ENCODE measurements at places on chromosomes 2 and 18.

- DNase-seq, result no peak
Measured at GRCh38 chr2:56040189-56040588, 116.6 kb upstream of the EFEMP1 start.

DNA sequence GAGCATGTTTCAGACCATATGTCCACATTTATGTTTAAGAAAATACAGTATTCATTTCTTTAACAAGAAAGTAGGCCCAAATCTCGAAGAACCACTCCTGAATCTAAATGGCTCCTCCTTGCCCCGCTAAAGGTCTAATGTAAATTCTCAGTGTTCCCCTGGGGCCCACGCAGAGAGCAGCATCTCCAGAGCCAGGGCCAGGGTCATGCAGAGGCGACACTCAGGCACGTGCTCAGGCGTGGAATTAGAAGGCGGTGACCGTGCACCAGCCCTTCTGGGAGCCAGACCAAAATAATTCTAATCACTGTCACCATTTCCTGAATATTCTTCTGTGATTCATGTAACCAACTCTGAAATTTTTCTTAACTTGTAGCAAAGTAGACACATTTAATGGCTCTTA, 68.3 kb upstream of the MYT1L start:
- no peak for DNase-seq

DNA sequence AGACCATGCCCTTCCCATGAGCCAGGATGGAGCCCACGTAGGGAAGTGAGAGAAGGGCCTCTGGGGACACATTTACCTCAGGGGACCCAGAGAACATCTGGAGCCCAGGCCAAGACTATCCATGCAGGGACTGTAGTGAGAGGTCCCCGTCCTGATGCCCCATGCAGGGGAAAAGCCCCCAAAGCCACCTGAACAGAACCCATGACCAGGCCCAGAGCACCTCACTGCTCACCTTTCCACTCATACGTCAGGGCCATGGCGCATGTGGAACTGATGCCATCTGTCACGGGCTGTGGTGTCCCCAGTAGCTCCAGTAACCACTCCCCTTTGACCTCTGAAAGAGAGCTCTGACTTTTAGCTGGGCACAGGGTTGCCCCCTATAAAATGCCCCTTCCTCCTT, 106.5 kb upstream of the TEX51 start:
- no peak for DNase-seq

GRCh38 chr2:49004036-49004626, 150.2 kb downstream of the FSHR start:
- DNase-seq, result no peak

- no peak for DNase-seq
Measured at GRCh38 chr2:241975593-241976284, 106.2 kb downstream of the RTP5 start.

- DNase-seq, result no peak
Measured at GRCh38 chr2:200873560-200873959, 9.1 kb upstream of the CLK1 start.

- DNase-seq, result no peak
Measured at GRCh38 chr2:143692162-143692561, 562.9 kb downstream of the ARHGAP15 start.

GRCh38 chr2:240799033-240799820, 20.8 kb downstream of the KIF1A start:
- DNase-seq, result no peak

- no peak for DNase-seq
Measured at GRCh38 chr2:201257956-201258665, 2.2 kb upstream of the CASP8 start.

DNA sequence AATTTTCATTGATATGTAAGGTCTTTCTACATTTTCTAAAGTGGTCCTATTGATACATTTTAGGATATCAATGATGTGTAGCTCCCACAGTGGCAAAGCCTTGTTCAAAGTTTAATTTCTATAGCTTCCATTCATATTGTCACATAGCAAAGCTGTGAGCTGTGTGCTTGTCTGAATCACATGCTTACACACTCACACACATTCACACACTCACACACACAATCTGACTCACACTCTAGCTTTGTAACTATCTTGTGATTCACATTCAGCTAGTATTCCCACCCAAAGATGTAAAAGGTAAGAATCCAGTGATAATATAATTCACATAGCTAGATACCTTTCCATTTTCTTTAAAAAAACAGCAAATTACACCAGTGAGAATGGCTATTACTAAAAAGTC, 58.7 kb downstream of the MAPRE2 start:
- DNase-seq, result no peak

GRCh38 chr18:38115201-38115600, 549.6 kb upstream of the CELF4 start:
- DNase-seq, result no peak

DNA sequence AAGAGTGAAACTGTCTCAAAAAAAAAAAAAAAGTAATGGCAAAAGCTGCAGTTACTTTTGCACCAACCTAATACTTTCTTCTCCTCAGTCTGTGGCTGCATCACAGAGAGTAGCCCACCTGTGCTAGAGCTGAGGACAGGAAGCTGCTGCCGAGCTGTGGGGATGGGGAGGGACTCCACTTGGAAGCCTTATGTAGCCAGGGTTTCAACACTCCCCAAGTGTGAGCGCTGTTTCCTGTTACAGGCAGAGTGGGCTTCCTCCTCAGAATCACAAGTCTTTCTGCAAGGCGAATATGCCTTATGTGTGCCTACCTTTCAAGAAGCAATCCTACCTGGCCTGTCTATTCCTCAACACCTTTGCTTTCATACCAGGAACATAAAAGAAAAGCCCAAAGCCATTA, 36.3 kb upstream of the CYP27C1 start:
- no peak for DNase-seq

DNA sequence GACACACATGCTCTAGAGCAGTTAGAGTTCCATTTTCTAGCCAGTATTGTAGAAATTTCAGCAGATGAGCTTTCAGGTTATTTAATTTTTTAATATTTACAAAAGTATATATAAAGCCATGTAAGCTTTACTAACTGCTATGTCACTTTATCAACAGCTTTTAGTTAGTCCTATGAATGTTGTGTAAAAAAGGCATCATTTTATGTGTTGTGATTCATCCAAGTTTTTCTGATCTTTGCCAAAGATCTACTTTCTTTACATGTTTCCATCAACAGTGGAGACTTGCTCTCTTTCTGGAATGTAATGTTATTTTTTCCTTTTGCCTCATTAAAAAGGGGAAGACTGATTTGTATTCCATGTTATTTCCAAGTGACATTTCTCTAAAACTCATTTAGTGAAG, 125.2 kb upstream of the TFPI start:
- no peak for DNase-seq

GRCh38 chr2:164069540-164069939, 333.7 kb upstream of the FIGN start:
- no peak for DNase-seq
